ENCODE measurements at places on chromosomes 5 and 9. TPM values are rescaled to one million over a fixed set of nuclear protein-coding genes. Genes with fewer than 3 reads are reported as not detected.

DNA sequence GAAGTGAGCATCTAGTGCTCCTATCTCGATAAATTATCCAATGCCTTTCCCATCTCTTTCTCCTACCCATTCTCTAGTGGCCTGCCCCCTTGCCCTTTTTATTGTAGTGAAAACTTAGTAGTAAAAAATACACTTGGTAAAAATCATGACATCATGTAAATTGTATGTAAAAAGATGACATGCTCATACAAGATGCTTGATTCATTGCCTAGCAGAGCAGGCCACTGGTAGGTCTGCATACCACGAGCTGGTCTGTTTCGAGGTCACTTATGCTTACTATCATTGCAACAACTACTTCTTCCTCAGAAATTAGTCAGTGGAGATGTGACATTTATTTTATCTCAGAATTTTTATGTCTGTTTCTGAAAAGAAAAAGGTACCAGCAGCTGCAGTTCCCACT is 177.3 kb downstream of the C9orf152 start:
- no peak overlapping the region for H3K4me3 ChIP-seq
- H3K27me3 ChIP-seq = no peaks in the 10 kb centered on the region
- no peak overlapping the region for H3K27ac ChIP-seq

GRCh38 chr5:142601432-142601831 is 84.5 kb downstream of the FGF1 start:
- H3K4me1 ChIP-seq = peaks cover 40% of the 10 kb centered on the region
- no peaks in the 10 kb centered on the region for H3K27me3 ChIP-seq
- no peaks in the 10 kb centered on the region for H3K36me3 ChIP-seq

DNA sequence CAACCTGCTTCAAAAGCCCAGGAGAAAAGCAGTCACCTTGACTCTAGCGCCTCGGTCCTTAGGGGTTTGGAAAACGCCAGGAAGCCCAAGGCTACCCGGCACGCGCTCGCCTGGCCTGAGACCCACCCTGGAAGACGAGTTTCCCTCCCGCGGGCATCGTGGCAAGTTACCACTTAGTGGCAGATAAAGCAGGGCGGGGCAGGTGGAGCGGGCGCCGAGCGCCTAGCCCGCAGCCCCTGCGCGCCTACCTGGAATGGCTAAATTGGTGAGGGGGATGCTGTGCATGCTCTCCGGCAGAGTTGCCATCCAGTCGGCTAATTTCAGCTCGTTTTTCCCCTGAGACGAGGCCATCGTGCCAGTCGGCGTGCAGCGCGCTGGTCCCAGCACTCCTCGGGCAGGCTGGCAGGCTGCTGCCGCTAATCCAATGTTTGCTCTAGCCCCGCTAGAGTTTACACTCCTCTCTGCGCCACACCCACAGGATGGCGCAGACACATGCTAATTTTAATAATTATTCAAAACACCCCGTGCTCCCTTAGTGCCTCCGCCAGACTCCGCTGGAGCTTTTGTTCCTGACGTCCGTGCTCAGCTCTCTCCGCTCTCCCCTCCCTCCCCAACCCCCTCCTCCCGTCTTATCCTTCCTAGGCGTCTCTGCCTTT is at the start of gene PLCXD3:
Gene PLCXD3, minus strand, starts transcription at position 426 of the 656 bp plus-strand sequence. Its CDS starts 75 bp downstream, at position 351.
- peak within 1 kb of the TSS; percentile 48 for H3K4me3 ChIP-seq
- peak; percentile 17 for DNase-seq
- H3K4me1 ChIP-seq = peaks cover 22% of the 10 kb centered on the region
- no peaks in the 10 kb centered on the region for H3K27me3 ChIP-seq
- no peak within 1 kb of the TSS for H3K27ac ChIP-seq
- H3K36me3 ChIP-seq = no peaks in the 10 kb centered on the region

GRCh38 chr5:132561601-132562000 is 4.8 kb downstream of the RAD50 start:
- H3K27ac ChIP-seq = no peak overlapping the region
- H3K4me1 ChIP-seq = peaks cover 18% of the 10 kb centered on the region
- no peaks in the 10 kb centered on the region for H3K27me3 ChIP-seq
- H3K4me3 ChIP-seq = no peak overlapping the region

DNA sequence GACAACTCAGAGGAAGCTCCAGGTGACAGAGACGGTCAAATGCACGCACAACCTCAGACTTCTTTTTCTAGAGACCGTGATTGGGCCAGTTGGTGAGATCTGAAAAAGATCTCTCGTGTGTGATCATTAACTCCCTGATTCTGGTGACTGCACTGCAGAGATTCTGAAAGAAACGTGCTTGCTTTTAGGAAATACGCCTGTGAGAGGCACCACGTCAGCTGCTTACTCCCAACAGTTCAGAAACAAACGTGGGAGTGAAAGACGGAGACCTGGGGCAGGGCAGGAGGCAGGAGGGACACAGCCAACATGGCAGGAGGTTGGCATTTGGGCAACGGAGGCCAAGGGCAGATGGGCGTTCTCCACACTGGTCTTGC is 15.9 kb downstream of the SLC12A7 start:
- peaks cover 3% of the 10 kb centered on the region for H3K36me3 ChIP-seq
- no peak overlapping the region for H3K27ac ChIP-seq
- no peak overlapping the region for H3K4me3 ChIP-seq
- DNase-seq = no peak

DNA sequence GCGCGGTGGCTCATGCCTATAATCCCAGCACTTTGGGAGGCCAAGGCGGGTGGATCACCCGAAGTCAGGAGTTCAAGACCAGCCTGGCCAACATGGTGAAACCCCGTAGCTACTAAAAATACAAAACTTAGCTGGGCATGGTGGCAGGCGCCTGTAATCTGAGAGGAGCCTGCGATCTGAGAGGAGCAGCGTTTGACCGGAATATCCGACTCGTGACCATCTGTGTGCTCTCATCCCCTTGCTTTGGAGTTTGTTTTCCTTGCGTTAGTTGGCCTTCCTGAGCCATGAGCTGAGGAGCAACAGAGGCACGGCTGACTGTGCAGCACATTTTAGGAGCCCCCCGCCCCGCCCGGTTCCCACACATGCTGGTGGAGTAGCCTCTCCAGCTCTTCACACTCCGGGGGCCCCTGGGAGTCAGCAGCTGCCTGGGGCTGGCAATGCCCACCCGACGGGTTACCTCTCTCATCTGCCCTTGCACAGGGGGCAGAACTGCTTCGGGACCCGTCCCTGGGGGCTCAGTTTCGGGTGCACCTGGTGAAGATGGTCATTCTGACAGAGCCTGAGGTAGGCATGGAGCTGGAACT is 3.0 kb downstream of the ADAMTS13 start:
- H3K36me3 ChIP-seq = no peaks in the 10 kb centered on the region
- H3K4me1 ChIP-seq = no peaks in the 10 kb centered on the region
- DNase-seq = no peak
- H3K27ac ChIP-seq = no peak overlapping the region
- H3K27me3 ChIP-seq = peaks cover 19% of the 10 kb centered on the region
- H3K4me3 ChIP-seq = no peak overlapping the region

DNA sequence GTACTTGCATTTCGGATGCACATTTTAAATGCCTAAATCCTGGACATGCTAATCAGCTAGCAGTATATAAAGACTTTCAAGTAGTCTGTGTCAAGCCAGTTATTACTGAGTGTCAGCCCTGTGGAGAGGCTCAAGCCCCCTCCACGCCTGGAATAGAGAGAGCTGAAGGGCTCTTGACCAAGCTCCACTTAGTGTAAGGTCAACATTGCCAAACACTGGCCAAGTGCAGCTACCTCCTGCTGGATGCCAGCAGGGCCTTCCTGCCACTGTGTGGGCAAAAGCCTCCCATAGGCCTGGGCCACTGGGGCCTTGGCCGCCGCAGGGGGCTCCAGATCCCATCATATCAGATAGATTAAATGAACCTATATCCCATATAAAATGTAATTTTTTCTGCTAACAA is 239.4 kb upstream of the PANK3 start:
- H3K27ac ChIP-seq = no peak overlapping the region
- H3K27me3 ChIP-seq = peaks cover 96% of the 10 kb centered on the region
- no peak for DNase-seq
- H3K36me3 ChIP-seq = no peaks in the 10 kb centered on the region
- H3K4me3 ChIP-seq = no peak overlapping the region

DNA sequence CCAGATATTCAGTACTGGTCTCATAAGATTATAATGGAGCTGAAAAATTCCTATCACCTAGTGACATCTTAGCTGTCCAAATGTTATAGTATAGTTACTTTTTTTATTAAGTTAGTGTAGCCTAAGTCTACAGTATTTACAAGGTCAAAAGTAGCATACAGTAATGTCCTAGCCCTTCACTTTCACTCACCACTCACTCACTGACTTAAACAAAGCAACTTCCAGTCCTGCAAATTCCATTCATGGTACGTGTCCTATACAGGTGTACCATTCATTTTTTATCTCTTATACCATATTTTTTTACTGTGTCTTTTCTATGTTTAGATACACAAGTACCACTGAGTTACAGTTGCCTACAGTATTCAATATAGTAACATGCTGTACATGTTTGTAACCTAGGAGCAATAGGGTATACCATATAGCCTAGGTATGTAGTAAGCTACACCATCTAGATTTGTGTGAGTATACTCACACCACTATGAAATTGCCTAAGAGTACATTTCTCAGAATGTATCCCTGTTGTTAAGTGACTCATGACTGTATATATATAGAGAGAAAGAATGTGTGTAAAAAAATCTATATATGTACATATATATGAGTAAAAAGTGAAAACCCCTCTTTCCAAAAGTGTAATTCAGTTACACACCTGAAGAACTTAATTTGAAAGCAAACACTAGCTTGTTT is 234.8 kb upstream of the WWC1 start:
- H3K27me3 ChIP-seq = peaks cover 7% of the 10 kb centered on the region
- no peak overlapping the region for H3K27ac ChIP-seq
- DNase-seq = no peak
- no peak overlapping the region for H3K4me3 ChIP-seq
- H3K4me1 ChIP-seq = no peaks in the 10 kb centered on the region

DNA sequence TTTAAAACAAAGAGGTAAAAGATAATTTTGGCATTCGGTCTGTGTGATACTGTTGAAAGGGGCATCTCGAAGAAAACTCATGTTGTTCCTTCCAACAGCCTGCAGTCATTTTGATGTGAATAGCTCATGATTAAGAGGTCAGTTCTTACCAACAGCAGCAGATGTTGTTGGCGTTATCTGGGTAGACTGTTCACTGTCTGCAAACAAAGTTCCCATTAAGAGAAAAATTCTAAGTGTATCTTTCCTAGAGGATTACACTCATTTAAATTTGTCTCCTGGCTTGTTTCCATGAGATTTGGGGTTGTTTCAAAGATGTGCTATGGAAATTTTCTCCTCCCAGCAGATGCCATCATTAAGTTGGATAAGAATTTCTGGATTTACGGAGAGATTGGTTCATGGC is 138.2 kb upstream of the RORB start:
- no peaks in the 10 kb centered on the region for H3K36me3 ChIP-seq
- no peaks in the 10 kb centered on the region for H3K4me1 ChIP-seq
- no peak overlapping the region for H3K4me3 ChIP-seq
- DNase-seq = no peak
- H3K27ac ChIP-seq = no peak overlapping the region

DNA sequence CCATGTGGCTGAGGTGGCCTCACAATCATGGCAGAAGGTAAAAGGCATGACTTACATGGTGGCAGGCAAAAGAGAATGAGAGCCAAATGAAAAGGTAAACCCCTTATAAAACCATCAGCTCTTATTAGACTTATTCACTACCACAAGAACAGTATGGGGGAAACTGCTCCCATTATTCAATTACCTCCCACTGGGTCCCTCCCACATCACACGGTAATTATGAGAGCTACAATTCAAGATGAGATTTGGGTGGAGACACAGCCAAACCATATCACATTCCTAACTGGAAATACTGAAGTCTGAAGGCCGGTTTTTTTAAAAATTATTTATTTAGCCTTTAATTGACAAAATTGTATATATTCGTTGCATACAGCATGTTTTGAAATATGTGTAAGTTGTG is 28.5 kb downstream of the FBXL7 start:
- H3K27me3 ChIP-seq = peaks cover 6% of the 10 kb centered on the region
- H3K36me3 ChIP-seq = no peaks in the 10 kb centered on the region
- no peak overlapping the region for H3K27ac ChIP-seq

GRCh38 chr9:91711755-91712601 is 238.1 kb downstream of the ROR2 start:
- no peak for DNase-seq
- no peak overlapping the region for H3K4me3 ChIP-seq
- no peak overlapping the region for H3K27ac ChIP-seq
- no peaks in the 10 kb centered on the region for H3K36me3 ChIP-seq

DNA sequence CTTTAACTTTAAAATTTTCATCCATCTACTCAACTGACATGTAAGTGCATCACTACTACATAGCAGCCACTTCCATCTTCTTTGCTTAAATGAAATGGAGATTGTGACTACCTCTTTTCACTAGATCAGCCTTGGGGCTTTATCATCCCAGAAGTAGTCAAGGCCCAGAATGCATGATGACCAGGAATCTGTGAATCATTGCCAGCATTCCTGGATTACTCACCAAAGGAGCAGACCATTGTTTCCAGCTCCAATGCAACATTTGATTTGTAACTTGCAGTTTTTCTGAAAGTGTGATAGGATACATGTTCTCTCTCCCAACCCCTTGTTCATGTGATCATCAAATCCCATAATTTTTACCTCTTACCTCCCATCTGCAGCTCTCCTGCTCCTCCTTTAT is 65.1 kb downstream of the PLPPR1 start:
- H3K27ac ChIP-seq = no peak overlapping the region
- H3K36me3 ChIP-seq = no peaks in the 10 kb centered on the region
- no peaks in the 10 kb centered on the region for H3K27me3 ChIP-seq
- no peak overlapping the region for H3K4me3 ChIP-seq
- no peak for DNase-seq

DNA sequence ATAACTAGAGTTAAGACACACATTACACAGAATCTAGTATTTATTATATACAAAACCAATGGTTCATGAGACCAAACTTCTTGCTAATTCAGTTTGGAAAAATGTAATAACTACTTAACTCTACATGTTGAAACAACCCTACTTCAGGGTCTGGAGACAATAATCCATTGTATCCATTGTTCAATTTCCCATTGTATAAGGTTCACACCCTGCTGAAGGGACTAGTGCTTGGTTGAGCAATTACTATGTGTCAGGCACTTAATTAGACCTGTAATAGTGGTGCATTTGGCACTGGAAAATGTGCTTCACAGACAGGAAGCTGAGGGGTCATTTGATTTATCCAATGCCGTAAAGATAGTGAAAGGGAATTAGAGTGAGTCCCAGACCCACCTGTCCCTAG is 114.3 kb upstream of the PAPPA start:
- DNase-seq = no peak
- H3K4me3 ChIP-seq = no peak overlapping the region
- no peaks in the 10 kb centered on the region for H3K27me3 ChIP-seq
- H3K4me1 ChIP-seq = no peaks in the 10 kb centered on the region
- H3K27ac ChIP-seq = no peak overlapping the region

DNA sequence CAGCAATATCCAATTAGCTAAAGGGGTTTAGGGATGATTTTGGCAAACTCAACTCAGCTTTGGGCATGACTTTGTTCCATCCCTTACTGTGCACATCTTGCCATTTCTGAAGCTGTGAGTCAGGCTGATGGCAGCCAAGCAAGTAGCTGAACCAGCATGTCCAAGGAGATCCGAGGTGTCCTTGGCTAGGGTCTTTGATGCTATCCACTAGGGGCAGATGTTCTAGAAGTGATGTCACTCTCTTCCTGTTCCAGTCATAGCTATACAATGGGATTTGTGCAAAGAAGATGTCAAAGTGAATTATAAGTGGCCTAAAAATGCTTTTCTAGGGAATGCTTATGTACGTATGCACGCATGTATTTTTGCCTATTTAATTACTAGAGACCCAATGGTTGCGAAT is 160.8 kb upstream of the PAPPA start:
- no peak for DNase-seq
- no peaks in the 10 kb centered on the region for H3K27me3 ChIP-seq
- no peaks in the 10 kb centered on the region for H3K36me3 ChIP-seq
- peaks cover 18% of the 10 kb centered on the region for H3K4me1 ChIP-seq
- no peak overlapping the region for H3K4me3 ChIP-seq
- H3K27ac ChIP-seq = no peak overlapping the region

Gene KIF4B
- 0.13 TPM for total RNA-seq

Gene FAM169A
- 3.9 TPM for total RNA-seq

Gene PARP8
- total RNA-seq = 17.6 TPM

Gene TAF11L7
- not detected for total RNA-seq

Gene RBM27
- total RNA-seq = 25.1 TPM

Gene ZNF354B
- 11.2 TPM for total RNA-seq

Gene PPP3R2
- total RNA-seq = not detected
